Endothelial cell of umbilical vein (primary cell): ENCODE measurements at places on chromosomes 6 and 20.

DNA sequence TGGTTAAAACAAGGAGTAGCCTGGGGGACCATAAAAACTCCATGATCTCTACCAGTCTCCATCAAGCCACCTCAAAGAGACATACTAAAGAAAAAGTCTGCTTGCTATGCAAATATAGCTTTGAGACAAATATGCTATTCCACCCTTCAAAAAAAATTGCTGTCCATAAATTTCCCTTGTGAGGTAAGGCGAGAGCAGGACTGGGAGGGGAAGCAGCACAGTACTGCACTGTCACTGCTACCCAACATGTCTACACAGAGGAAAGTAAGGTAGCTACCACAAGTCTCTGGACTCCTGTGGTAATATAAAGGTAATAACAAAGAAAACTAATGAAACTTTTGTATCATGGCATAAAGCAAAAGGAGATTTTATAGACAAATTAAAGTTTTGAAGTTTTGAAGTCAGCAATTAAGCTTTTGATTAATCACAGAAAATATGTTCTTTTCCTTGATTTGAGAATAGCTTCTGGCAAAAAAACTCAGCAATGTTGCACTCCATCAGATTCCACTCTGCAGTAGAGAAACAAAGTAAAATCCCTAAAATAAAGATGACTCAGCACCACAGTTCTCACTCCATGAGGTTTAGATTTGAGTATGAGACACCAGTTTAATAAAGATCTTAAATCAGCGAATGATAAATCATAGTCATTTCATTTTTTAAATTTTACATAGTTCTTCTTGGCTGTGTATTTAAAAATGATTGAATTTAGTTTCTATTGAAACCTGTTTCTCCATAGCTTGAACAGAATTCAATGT is 602.4 kb downstream of the COL12A1 start:
- no peak for DNase-seq

DNA sequence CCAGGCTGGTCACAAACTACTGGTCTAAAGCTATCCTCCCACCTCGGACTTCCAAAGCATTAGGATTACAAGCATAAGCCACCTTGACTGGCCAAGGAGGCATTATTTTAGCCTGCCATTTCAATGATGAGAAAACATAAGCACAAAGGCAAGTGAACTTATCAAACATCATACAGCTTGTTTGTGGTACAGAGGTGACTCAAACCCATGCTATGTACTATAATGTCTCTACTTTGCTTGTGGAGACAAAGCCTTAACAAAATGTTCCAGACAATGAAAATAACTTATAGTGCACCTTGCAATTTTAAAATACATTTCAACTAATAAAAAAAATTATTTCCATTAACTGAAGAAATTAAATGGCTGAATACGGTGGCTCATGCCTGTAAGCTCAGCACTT is 26.2 kb downstream of the HDAC2 start:
- DNase-seq, result no peak

DNA sequence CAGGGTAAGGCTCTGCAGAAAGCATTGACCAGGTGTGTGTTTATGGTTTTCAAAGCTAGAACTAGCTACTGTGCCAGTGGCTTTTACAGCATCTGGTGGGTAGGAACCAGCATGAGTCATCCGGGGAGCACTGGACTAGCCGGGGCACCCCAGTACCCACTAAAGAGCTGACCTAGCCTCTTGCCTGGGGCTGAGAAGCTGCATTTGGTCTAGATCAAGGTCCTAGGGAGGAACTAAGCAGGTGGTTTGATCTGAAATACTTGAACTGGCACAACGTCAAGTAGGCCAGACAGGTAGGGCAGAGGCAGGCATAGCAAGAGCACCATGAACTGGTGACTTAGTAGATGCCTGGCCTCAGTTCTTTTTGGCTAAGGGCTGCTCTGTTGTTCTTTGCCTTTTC is 109.8 kb upstream of the PTPRK start:
- DNase-seq, result no peak

DNA sequence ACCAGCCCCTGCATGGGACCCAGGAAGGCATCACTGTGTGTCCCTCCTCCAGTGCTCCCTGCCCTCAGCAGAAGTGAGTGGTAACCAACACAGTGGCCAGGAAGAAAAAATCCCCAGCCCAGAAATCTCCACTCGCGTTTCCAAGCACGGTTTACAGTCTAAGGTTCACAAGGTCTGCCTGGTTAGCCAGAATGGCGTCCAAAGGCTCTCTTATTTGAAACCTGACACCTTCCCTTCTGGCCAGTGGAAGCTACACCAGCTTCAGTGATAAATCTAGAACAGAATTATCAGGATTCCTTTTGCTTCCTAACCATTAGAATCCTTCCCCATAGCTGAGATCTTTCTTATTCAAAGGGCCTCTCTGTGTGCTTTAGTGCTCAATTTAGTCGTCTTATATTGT is 9.2 kb downstream of the LY86 start:
- no peak for DNase-seq

DNA sequence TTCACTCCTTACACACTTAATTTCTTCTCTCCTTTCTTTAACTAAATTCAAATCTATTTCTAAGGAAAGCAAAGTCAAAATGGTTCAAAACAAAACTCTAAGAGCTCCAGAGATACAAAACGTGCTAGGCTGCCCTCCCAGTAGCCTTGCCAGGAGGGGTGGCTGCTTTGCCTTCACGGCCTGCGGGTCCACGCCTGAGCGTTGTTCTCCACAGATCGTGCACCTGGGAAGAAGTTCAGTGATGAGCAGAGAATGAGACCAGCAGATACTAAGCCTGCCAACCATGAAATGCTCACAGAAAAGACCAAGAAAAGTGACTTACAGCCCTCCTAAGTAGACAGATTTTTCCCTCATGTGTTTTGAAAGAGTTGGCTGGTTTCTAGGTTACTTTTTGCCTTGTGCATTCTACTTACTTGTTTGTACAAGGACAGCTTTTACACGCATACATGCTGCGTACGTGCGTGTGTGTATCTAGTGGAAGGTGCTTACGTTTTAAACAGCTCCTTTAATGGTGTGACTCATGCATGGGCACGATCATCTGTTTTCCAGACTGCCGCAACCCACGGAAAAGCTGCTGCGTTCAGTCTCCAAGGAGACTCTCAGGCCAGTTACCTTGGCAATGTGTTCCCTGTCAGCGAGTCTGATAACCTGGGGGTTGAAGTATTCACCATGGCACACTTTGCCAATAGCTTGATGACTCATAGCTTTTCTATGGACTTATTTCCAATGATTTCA is 32.4 kb upstream of the PBOV1 start:
- peak; percentile 76 for DNase-seq

DNA sequence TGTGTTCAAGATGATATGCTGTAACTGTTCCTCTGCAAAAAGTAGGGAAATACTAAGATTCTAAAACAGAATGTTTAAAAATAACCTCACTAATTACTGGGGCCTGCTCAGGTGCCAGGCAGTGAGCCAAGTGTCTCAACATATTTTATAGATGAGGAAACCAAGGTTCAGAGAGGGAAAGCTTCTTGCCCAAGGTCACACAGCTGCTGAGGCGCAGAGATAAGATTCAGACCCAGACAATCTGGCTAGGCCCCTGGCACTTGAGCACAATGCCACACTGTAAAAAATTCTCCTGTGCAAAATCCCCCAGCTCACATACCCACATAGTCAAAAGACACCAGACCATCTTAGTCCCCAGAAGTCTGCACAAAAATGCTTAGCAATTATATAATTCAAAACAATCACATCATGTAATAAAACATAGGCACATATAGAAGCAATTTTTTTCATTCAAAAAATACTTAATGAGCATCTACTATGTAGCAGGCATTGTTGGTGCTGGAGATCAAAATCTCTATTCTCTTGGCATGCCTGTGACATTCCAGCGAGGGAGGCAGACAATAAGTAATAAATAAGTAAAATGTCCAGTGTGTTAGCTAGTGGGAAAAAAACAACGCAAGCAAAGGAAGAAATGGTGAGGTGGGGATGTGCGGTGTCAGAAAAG is 10.3 kb downstream of the PREX1 start:
- DNase-seq, result peak; percentile 75

GRCh38 chr20:58215116-58215515 is 13.3 kb downstream of the ANKRD60 start:
- DNase-seq, result no peak

- DNase-seq, result no peak
Measured at GRCh38 chr6:166929542-166930189, 26.7 kb downstream of the RNASET2 start.

DNA sequence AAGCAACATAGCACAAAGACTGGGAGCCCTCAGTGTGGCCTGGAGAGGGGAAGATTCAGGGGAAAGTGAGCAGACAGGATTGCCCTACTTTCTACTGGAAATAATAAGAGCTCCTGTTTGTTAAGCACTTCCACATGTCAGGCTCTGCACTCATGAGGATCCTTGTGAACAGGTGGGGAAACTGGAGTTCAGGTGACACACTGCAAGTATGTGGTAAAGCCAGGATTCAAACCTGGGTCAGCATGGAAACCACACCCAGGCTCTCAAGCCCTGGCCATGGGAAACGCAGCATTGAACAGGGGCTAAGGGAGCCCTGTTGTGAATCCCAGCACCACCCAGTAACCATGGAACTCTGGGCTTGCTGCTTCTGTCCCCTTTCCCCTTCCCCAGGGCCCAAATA is 42.8 kb upstream of the ID1 start:
- no peak for DNase-seq

DNA sequence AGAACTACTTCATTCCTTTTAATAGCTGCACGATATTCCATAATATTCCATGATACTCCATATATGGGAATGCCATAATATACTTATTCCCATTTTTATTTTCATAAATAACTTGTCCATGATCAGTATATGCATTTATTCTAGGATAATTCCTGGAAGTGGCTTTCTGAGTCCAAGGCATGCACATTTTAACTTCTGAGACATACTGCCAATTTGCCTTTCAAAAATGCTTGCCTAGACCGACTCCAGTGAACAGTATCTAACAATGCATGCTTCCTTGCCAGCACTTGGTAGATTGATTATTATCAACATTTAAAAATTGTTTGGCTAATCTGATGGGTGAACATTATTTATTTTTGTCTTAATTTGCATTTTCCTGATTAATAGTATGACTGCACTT is 54.0 kb downstream of the SPTLC3 start:
- no peak for DNase-seq

DNA sequence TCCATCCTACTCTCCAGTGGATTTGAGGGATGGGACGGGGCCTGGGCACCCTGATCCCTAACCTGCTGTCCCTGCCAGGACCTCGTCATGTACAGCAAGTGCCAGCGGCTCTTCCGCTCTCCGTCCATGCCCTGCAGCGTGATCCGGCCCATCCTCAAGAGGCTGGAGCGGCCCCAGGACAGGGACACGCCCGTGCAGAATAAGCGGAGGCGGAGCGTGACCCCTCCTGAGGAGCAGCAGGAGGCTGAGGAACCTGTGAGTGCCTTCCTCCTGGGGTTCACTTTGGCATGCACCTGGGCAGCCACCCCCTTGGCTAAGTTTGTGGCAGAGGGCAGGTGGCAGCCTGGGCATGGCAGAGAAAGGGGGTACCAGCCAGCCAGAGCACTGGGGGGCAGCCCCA is 5.7 kb downstream of the CDC25B start:
- no peak for DNase-seq

GRCh38 chr6:151326116-151326825 is 65.1 kb downstream of the ZBTB2 start:
- peak; percentile 52 for DNase-seq

GRCh38 chr6:153816366-153816765 is 222.7 kb upstream of the OPRM1 start:
- no peak for DNase-seq

GRCh38 chr6:151402228-151402627 is 10.9 kb upstream of the ZBTB2 start:
- DNase-seq, result no peak

GRCh38 chr20:20214757-20215275 is 153.1 kb upstream of the INSM1 start:
- DNase-seq, result no peak

GRCh38 chr6:170206851-170207431 is 83.9 kb downstream of the DLL1 start:
- no peak for DNase-seq

DNA sequence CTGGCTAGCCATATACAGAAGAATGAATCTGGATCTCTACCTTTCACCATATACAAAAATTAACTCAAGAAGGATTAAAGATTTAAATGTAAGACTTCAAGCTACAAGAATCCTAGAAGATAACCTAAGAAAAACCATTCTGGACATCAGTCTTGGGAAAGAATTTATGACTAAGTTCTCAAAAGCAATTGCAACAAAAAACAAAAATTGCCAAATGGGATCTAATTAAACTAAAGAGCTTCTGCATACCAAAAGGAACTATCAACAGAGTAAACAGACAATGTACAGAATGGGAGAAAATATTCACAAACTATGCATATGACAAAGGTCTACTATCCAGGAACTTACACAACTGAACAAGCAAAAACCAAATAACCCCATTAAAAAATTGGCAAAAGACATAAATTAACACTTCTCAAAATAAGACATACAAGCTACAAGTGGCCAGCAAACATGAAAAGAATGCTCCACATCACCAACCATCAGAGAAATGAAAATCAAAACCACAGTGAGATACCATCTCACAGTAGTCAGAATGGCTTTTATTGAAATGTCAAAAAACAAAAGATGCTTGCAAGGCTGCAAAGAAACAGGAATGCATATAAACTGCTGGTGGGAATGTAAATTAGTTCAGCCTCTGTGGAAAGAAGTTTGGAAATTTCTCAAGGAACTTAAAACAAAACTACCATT is 66.8 kb upstream of the RSPO3 start:
- no peak for DNase-seq

GRCh38 chr6:111757342-111757741 is 115.9 kb downstream of the FYN start:
- peak; percentile 75 for DNase-seq

DNA sequence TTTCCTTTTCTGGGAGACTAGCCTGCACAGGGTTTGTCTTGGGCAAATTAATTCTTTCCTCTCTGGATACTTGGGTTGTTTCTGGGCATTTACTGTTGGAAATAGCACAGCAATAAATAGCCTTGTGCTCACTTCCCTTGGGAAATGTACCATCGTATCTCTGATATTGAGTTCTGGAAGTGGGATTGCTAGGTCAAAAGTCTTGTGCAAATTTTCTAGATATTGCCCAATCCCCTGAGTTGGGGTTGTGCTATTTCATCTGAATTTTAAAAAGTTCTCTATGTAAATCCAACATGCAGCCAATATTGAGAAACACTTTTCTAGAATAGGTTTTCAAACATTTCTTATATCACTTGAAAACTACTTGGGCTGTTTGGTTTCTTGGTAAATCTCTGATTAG is 64.0 kb upstream of the ELOVL5 start:
- no peak for DNase-seq

DNA sequence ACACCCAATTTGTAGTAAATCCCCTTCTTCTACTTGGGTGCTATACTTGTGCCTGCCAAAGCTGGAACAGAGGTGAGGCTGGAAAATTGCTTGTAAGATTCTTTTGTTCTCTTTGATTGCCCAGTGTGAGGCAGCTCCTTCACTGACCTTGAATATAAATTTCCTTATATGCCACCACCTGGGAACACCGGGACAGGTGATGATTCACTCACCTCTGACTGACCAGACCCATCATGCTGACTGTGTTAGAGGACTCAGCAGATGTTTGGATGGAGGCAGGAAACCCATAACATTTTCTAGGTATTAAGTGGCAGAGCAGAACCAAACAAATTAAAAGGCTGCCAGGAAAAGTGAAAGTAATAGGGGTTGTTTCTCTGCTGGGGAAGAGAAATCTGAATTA is 120.9 kb downstream of the GRM1 start:
- no peak for DNase-seq

GRCh38 chr6:104599821-104600638 is 259.7 kb downstream of the HACE1 start:
- DNase-seq, result peak; percentile 72

GRCh38 chr6:48736501-48737206 is 625.7 kb upstream of the PTCHD4 start:
- DNase-seq, result no peak

- no peak for DNase-seq
Measured at GRCh38 chr6:157198425-157199279, 124.7 kb downstream of the TMEM242 start.
